ENCODE measurements at places on chromosomes 11 and 22.

- no peak for DNase-seq
These were observed 531 bp downstream of the GRIK4 start for GRCh38 chr11:120511820-120512738.

- DNase-seq = no peak
These were observed 9.1 kb upstream of the TUB start for GRCh38 chr11:8071616-8072581.

DNA sequence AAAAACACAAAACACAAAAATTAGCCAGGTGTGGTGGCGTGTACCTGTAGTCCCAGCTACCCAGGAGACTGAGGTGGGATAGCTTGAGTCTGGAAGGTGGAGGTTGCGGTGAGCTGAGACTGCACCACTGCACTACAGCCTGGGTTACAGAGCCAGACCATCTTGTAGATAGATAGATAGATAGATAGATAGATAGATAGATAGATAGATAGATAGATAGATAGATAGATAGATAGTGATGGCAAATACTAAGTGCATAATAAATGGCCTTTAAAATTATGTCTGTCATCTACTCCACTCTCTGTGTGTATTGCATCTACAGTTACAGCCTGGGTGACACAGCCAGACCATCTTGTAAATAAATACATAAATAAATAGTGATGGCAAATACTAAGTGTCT lies 56.0 kb upstream of the CHRM4 start:
- no peak for DNase-seq

GRCh38 chr11:57406337-57406904 lies 16.0 kb upstream of the PRG2 start:
- peak; percentile 57 for DNase-seq

GRCh38 chr11:31955838-31956237 lies 135.0 kb upstream of the RCN1 start:
- no peak for DNase-seq

DNA sequence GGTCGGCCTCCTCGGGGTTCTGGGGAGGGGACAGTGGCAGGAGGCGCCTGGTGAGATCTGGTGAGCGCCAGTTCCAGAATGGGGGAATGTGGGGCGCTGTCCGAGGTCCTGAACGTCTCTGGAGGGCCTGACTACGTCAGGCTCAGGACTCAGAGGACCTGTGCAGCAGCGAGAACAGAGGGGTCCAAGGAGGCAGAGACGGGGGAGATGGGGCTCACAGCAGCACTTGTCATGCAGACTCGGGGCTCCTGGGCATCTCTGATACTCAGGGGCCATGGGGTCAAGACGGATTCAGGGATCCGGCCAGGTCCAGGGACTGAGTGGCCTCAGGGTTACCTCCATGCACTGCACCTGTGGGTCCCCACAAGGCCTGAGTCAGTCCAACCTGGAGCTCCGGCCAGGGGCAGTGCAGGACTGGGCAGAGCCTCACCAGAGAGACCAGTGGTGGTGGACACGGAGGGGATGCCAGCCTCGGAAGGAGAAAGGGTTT lies 92.2 kb downstream of the BRD1 start:
- DNase-seq = no peak

DNA sequence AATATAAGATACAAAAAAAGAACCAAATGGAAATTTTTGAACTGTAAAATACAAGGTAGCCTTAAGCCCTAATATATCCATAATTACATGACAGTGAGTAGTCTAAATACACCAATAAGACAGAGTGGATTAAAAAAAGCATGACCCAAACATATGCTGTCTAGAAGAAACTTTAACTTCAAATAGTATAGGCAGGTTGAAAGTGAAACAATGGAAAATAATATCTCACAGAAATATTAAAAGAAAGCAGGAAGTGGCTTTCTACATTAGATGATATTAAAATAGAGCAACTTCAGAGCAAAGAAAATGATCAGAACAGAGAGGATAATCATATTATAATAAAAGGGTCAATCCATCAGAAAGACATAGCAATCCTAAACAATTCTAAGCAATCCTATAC lies 21.8 kb downstream of the DCUN1D5 start:
- DNase-seq = no peak

DNA sequence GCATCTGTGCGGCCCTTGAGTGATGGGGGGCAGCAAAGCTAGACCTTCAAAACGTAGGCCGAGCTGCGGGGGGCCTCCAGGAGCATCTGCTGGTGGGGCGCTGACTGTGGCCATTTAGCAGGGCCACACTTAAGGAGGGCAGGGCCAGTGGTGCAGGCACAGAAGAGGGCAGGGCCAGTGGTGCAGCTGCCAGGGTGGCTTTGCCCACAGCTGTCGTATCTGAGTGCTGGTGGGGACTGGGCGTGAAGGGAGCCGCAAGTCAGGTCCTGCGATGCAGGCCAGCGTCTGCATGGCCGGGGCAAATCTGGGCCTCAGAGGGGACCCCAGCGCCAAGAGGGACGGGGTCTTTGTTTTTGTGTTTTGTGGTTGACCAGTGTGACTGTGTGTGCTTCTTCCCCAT lies 27.7 kb downstream of the RNH1 start:
- no peak for DNase-seq

- no peak for DNase-seq
These were observed 61.5 kb upstream of the INCENP start for GRCh38 chr11:62062223-62062861.

DNA sequence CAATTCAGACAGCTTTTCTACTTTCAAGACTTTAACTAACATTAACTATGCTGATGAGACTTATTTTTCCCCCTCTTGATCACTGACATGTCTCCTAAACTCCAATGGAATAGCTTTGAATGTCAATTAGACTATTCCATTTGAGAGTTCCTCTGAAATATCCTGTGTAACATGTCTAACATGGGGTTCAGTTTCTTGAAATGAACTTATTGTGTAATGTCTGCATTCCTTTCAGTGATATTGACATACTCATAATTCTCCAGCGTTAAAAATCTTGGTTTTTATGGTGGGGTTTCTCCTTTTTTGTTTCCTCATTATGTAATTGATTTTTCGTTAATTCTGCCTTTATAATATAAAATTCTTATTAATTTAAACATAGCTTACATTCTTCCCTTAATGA lies 37.7 kb upstream of the SPTBN2 start:
- no peak for DNase-seq

- DNase-seq = no peak
These were observed 44.0 kb downstream of the KIAA1671 start for GRCh38 chr22:24996420-24996952.

Measured in GDM1 (cell line).